Bladder microvascular endothelial cell (primary cell): ENCODE measurements at places on chromosomes 2 and 18. TPM values are rescaled to one million over a fixed set of nuclear protein-coding genes. Genes with fewer than 3 reads are reported as not detected.

Gene CAMKMT
- 2.6 and 4.7 TPM in 2 replicates for total RNA-seq

Gene SIX3
- not detected in 2 replicates for total RNA-seq

Gene EPB41L3
- 15.4 and 27.3 TPM in 2 replicates for total RNA-seq

Gene BZW1
- total RNA-seq, result 352 and 553 TPM in 2 replicates

Gene SPATA3
- not detected in 2 replicates for total RNA-seq

Gene FOXI3
- total RNA-seq, result not detected in 2 replicates

Gene RIT2
- not detected in 2 replicates for total RNA-seq

Gene RHBDD1
- 4.0 and 26.9 TPM in 2 replicates for total RNA-seq

Gene ZNF385B
- total RNA-seq, result not detected in 2 replicates

Gene SIX2
- total RNA-seq, result under 0.01 TPM in 1 of 2 replicates, not detected in the other

Gene NT5DC4
- not detected in 2 replicates for total RNA-seq

Gene FZD7
- 0.16 and 0.25 TPM in 2 replicates for total RNA-seq

Gene GLI2
- under 0.01 TPM in 1 of 2 replicates, not detected in the other for total RNA-seq

Gene ONECUT2
- 0.06 TPM in 1 of 2 replicates, not detected in the other for total RNA-seq

Gene KCNS3
- total RNA-seq, result 0.31 and 0.65 TPM in 2 replicates

Gene SPP2
- not detected in 2 replicates for total RNA-seq

Gene IL36RN
- not detected in 2 replicates for total RNA-seq

Gene IL1A
- total RNA-seq, result 0.13 and 0.32 TPM in 2 replicates

Gene ST6GAL2
- total RNA-seq, result 0.25 TPM in 1 of 2 replicates, not detected in the other

Gene DRC1
- 0.13 and 0.65 TPM in 2 replicates for total RNA-seq

Gene MPP4
- 4.2 and 4.7 TPM in 2 replicates for total RNA-seq

Gene RNF25
- total RNA-seq, result 25.4 and 37.7 TPM in 2 replicates

Gene CD8A
- total RNA-seq, result not detected in 2 replicates

Gene OBSL1
- 13.9 and 33.5 TPM in 2 replicates for total RNA-seq

Gene SLC30A3
- 0.81 and 34.7 TPM in 2 replicates for total RNA-seq

Gene PLCD4
- 0.32 and 1.5 TPM in 2 replicates for total RNA-seq

Gene VWC2L
- total RNA-seq, result not detected in 2 replicates

Gene UGT1A3
- total RNA-seq, result not detected in 2 replicates

Gene CPS1
- total RNA-seq, result 0.88 and 2.1 TPM in 2 replicates

Gene SNORC
- total RNA-seq, result under 0.01 and 0.63 TPM in 2 replicates

Gene ZNF519
- 1.8 and 4.2 TPM in 2 replicates for total RNA-seq

Gene PRKAG3
- total RNA-seq, result not detected in 2 replicates

Gene TGFBRAP1
- 19.6 and 66.3 TPM in 2 replicates for total RNA-seq

Gene CCDC74A
- total RNA-seq, result 3.7 and 6.4 TPM in 2 replicates

Gene EHBP1
- total RNA-seq, result 20.7 and 38.1 TPM in 2 replicates

Gene SRD5A2
- total RNA-seq, result not detected in 2 replicates

Gene CHRNG
- total RNA-seq, result not detected in 2 replicates

Gene ZNF2
- 6.0 and 9.5 TPM in 2 replicates for total RNA-seq

Gene GCKR
- total RNA-seq, result under 0.01 and 0.19 TPM in 2 replicates

Gene ACVR1C
- under 0.01 TPM in 1 of 2 replicates, not detected in the other for total RNA-seq

Gene DIPK1C
- not detected in 2 replicates for total RNA-seq

Gene EML6
- 0.13 and 0.16 TPM in 2 replicates for total RNA-seq

Gene CTNNA2
- total RNA-seq, result not detected in 2 replicates

Gene SPATS2L
- 14.7 and 15.4 TPM in 2 replicates for total RNA-seq

Gene LYPD1
- 0.65 and 3.1 TPM in 2 replicates for total RNA-seq

Gene ANKAR
- 3.1 and 8.7 TPM in 2 replicates for total RNA-seq

Gene AFF3
- total RNA-seq, result under 0.01 and 0.19 TPM in 2 replicates

Gene PXDN
- 415 and 652 TPM in 2 replicates for total RNA-seq

Gene AMER3
- total RNA-seq, result not detected in 2 replicates

Gene CD302
- total RNA-seq, result 4.2 and 11.6 TPM in 2 replicates
